AG10803 (cell line): ENCODE measurements at places on chromosomes 2 and 18.

GRCh38 chr2:112876257-112876970, 34.6 kb upstream of the IL37 start:
- no peak for DNase-seq

DNA sequence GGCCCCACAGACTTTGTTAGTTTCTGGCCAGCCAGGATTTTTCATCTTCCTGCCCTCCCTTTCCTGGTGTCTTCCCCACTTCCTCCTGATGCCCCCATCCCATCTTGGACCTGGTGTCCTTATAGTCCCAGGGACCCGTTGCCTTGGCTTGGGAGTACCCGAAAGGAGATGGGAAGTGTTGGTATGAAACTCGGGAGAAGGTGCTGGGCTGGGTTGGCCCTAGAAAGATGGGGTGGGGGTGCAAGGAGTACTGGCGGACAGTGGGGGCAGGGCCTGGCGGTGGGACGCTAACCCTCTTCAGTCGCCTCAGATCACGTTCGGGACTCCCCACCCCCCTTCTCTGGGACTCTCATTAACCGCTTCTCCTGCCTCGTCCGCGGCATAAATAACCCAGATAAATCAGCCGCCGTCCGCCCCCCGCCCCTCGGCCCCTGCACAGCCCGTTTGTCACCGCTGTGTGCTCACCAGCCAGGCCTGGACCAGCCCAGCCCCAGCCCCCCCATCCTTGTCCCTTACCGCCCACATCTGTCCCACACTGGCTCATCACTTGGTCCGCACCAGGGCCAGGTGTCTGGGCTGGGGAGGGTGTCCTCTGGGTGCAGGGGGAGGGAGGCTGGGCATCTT, 3.7 kb upstream of the ASIC4 start:
- no peak for DNase-seq

- DNase-seq, result no peak
These were observed 18.1 kb upstream of the DNAH7 start for GRCh38 chr2:196086517-196087368.

- DNase-seq, result peak; percentile 37
These were observed 8.2 kb downstream of the WDFY1 start for GRCh38 chr2:223936862-223937326.

GRCh38 chr2:96698221-96698861, 41.5 kb downstream of the LMAN2L start:
- DNase-seq, result no peak

DNA sequence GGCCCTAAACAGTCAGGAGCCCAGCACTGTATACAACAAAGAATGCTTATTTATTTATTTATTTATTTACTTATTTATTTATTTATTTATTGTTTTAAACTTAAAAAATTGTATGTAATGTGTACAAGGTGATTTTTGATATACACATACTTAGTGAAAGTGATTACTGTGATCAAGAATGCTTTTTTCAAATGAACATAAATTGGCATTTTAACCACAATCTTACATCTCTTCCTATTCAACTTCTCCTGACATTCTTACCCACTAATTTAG, 776.6 kb downstream of the TSN start:
- DNase-seq, result no peak

DNA sequence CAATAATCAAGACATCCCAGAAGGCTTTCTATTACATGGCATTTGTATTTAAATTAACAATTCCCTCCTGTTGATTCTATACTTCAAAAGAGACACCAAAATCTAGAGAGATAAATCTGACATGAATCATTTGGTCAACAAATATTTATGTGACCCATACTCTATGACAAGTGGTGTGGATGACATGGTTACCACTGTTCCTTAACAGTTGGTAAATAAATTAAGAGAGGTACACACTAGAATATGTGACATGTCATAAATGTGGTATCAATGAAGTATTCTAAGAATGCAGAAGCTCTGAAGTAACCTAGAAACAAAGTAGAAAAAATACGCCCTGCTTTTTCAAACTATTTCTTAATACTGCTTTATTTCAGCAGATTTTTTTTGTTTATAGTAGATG, 255.4 kb downstream of the EXOC6B start:
- DNase-seq, result peak; percentile 75

DNA sequence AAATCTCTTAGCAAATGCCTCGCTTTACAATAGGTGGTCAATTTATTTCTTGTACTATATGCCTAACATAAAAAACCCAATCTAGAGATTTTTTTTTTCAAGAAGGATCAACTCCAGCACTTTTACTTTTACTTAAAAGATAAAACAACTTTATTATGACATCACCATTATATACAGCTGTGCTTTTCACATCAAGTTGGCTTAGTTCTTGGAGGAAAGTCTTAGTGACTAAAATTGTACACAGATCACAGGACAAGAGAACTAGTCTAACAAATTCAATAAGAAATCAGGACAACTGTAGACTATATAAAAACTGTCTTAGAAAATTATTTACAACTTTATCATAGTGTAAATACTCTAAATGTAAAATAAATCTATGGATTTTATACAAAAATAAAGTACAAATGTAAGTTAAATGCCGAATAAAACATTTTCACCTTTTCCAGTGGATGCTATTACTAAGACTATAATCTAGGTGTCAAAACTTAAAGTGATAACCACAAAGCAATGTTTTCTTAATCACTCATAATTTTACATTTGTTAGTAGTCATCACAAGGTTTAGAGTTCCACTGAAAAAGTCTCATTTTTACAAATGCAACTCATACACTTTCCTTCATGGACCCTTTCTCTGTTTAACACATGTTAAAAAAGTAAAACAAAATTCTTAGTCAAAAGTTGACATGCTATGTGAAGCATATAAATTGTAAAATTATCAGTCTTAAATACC, 5.4 kb upstream of the CD302 start:
- DNase-seq, result no peak

DNA sequence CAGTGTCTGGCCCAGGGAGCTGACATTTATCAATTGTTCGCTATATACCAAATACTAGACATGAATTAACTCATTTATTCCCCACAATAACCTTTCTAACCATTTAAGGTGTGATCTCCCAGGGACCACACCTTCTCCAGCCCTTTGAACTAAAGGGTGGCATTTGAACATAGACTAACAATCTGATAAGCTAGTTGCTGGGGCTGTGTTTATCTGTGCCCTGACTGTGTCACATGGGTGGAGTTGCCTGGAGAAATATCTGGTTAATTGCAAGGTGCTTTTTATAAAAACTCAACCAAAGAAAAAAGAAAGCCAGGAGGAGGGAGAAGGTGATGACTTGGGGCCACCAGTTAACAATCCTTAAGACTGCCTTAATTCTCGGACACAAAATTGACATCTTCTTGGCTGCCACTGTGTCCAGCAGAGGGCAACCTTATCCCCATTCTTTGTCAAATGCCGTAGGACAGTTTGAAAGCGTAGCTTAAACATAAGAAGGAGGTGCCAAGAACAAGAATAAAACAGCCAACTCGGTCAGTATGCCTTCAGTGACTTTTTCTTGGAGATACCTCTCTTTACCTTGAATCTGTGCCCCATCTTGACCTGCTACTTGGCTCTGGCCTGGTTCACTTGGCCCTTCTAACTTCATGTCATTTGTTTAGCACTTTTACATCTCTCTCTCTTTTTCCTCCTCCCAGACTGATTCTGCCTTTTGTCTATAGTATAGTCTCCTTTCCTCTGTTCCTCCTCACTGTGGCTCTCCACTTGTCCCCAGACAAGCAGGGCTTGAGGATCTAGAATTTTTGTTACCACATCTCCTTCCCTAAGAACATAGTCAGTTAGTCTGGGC, 183.4 kb downstream of the MYO3B start:
- peak; percentile 56 for DNase-seq

DNA sequence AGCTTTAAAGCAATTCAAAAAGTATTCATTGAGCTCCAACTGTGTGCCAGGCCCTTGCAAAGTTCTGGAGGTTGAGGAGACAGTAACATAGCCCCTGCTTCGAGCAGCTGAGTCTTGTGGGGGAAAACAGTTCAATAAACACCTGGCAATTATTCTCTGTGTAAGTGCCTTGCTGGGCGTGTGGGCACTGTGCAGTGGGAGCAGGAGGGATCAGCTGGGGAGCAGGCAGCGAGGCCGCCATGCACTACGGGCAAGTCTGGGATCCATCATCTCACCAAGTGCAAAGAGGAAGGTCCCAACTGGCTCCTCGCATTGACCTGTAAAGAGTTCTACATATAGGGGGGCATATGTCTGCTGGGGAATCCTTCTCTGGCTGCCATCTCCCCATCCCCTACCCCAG, 342.2 kb upstream of the HS6ST1 start:
- no peak for DNase-seq

- DNase-seq, result no peak
These were observed 174.7 kb downstream of the DNER start for GRCh38 chr2:229539628-229540027.
